NCI-H82 (cell line): ENCODE measurements at places on chromosomes 5 and 9.

DNA sequence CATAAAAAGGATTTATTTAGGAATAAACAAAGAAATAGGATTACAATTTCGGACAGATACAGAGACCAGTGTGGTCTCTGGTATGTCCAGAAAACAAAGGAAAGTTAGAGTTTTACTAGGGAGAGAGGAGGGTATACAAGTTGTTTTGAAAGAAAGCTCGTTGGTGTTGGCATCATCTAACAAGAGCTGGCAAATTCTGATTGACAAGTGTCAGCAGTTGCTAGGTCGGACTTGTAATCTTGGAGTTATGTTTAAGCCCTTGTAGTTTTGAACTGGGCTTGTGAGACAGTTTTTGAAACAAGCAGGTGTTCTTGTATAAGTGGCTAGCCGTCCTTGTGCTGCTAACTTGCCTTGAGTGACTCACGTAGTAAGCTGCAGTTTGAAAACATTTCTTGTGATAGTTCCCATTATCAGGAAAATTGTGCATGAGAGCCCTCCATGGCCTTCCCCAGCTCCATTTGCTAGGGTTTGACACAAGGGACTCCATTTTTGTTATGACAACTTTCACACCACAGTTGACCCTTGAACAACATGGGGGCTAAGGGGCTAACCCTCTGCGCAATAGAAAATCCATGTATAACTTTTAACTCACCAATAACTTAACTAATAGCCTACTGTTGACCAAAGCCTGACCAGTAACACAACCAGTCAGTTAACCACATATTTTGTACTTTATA, 48.1 kb downstream of the ZNF622 start:
- DNase-seq = no peak

DNA sequence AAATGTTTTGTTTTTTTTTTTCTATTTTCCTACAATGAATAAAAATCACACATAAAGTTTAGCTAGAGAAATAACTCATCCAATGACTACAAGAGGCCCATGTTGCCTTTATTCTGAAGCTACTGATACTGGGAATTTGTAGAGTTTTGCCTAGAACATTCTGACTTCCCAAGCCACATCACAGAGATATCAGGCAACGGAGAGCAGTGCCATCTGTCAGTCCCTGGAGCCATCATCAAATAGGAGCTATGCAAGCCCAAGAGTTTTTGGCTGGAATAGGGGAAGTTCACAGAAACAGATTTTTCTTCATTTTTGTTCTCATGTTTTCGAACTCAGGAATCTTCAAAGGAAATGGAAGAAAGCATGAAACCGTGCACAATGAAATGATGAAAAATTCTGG, 896.6 kb downstream of the TLE1 start:
- no peak for DNase-seq

DNA sequence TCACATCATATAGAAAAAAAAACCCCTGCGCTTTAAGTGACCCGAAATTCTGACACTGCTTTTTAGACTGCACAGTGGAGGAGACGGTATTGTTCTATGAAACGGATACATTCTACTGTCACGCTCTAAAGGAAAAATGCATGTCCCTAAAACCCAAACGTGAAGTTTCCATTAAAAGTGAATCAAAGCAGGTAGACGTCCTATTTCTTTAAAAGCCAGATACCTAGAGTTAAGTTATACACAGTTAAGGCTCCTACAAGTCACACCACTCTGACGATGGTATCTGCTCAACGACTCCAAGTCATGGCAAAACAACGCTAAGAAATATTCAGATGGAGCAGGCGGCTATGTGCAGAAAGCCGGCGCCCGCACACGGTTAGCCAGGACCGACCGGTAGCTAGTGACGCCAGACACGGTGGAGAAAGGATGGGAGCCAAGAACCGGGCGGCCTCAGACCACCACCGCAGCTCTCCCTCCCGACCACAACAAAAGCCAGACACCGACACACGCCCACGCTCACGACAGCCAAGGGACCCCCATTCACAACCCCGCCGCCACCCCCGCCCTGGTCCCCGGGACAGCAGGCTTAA, 734 bp downstream of the SKP1 start:
- DNase-seq = peak; percentile 43

DNA sequence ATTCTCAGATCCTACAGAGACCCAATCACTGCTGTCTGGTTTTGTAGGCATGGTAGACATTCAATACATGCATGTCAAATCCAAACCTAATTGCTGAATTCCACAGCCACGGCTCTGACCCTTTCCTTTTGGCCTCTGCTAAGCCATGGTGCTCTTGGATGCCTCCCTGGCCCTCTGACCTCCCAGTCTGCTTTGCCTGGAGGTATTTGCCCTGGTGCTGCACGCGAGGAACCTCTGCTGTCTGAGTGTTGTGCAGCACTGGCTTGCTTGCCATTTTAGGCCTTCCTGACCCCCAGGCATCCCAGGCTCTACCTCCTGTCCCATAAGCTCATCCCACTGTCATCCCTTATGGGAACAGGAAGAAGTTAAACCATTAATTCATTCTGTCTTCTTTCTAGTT, 60.9 kb downstream of the DOCK2 start:
- no peak for DNase-seq

DNA sequence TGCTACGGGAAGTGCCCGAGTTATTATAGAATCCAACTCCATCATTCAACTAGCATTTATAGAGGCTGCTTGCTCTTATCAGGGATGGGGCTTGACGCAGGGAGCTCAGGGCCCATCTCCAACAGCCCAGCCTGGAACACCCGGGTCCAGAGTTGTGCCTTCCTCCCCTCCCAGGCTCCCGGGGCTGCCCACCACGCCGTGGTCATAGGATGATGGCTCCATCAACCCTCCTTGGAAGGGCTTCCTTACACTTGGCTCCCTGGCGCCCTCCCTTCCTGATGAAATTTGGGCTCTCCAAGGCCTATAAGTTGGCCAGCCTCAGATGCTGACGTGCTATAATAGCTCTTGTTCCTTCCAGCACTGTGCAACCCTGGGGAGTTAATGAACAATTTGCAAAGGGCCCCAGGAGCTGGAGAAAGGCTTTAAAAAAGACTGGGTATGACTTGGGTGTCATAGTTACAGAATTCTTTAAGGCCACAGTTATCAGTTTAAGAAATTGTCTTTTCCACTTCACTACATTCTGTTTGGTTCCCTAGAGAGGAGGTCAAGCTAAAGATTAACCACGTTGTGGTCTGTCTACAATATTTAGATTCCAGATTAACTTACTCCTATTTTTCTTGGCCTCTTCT, 42.5 kb upstream of the GADD45G start:
- DNase-seq = no peak

DNA sequence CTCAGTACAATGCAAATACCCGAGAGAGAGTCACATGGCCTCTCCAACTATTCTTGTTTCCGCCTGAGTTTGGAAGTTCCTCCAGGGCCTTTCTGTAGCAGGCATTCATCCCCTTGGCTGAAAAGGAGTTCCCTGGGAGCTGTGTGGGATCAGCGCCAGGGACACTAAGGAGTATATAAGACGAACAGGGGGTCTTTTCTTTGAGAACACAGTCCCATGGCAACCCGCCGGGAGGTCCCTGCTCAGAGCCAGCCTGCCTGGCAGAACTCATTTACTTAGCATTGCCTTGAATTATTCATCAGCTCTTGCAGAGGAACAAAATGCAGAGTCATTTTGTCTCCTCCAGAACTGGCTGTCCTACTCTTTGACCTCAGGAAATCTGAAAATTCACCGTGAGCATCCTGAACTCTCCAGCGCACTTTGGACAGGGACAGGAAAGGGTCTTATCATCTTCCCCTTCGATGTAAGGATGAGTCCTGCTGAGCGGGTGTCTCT, 120.4 kb upstream of the OSMR start:
- DNase-seq = no peak

GRCh38 chr5:101679816-101680215, 616.3 kb downstream of the SLCO4C1 start:
- peak; percentile 3 for DNase-seq

DNA sequence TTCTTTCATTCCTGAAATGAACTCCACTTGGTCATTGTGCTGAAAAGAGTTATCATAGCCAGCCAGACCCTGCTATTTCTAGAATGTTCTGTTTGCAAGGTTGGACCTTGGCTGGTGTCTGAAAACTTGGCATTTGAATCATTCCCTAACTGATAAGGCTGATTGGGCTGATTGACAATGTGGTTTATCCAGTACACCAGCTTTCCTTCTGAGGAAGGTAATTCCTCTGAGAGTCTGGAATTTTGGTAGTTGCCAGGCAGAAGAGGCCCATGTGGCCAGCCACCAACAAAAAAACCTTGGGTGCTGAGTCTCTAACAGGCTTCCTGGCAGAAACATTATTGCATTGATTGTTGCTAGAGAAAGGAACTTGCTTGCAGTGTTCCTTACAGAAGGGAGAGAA, 15.3 kb downstream of the SEC61B start:
- no peak for DNase-seq

DNA sequence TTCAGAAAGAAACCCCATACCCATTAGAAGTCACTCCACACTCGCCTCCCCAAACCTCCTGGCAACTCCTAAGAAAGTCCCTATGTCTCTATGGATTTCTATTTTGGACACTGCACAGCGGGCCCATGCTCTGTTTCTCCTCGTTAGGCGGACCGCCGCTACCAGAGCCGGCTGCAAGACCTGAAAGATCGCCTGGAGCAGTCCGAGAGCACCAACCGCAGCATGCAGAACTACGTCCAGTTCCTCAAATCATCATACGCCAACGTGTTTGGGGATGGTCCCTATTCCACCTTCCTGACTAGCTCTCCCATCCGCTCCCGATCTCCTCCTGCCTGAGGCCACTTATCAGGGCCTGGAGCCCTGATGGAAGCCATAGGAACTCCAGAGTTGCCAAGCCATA, 4.6 kb upstream of the GLE1 start:
- no peak for DNase-seq

GRCh38 chr5:138622051-138622450, 46.9 kb upstream of the HSPA9 start:
- no peak for DNase-seq

DNA sequence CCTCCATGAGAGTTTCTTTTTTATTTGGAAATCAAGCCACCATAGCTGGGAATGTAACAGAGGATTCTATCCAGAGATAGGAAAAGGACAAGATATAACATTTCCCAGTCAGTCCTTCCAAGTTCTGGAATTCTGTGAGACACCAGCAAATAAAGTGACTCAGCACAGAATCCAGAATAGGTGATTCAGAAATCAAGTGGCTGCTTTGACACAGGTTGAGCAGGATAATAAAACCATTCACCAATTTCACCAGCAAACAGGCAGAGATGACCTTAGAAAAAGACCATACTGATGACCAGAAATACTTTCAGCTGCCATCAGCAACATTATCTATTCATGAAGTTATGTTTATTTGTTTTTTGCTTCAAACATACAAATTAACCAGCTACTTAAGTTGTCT, 491.5 kb upstream of the TUSC1 start:
- no peak for DNase-seq

DNA sequence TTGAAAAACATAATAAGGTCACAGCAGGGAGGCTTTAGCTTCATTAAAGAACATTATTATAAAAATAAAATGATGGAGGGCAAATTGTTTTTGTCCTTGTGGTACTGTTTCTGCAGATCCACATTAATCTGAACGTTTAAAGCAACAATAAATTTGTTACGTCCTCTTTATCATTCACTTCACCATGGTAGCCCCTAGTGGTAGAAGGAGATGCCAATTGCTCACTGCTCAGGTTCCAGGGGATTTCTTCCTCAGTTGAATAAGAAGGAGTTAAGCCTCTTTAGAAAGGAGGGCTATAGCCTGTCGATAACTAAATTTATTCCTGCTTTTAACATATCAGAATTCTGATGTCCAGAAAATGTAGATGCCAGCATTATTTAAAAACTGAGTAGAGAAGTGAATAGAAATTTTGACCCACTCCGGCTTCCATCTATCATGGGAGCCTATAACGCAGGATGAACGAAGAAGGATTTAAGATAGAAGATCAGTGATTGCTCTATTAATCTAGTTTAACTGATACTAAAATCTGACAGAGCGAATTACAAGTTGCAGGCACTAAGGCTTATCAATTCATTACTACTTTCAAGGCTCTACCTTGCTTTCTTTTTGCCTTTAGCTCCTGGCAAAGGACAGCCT, 692.3 kb downstream of the PTPRD start:
- DNase-seq = peak; percentile 59

DNA sequence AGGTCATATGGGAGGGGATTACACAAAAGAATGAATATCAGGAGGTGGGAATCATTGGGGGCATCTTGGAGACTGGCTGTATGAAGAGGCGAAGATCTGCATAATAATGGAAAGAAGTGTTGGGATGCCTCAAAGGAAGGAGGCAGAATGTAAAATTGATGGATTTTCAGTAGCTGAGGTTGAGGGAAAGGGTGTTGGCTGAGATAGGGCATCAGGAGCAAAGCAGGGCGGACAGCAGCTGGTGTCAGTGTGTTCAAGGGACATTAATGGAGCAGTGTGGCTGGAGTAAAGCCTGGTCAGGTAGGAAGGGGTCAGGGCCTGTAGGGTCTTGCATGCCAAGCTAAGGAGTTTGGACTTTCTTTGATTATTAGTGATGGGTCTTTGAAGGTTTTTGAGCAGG, 65.2 kb upstream of the TNFAIP8 start:
- no peak for DNase-seq

- no peak for DNase-seq
Measured at GRCh38 chr9:119298076-119298853, 71.0 kb downstream of the BRINP1 start.

GRCh38 chr5:172002310-172002709, 4.1 kb downstream of the FBXW11 start:
- DNase-seq = peak; percentile 43

- DNase-seq = no peak
Measured at GRCh38 chr5:169190849-169191248, 110.1 kb downstream of the SLIT3 start.

- no peak for DNase-seq
Measured at GRCh38 chr9:98862936-98863335, 55.5 kb downstream of the GALNT12 start.

- DNase-seq = no peak
Measured at GRCh38 chr5:100800562-100800961, 102.5 kb downstream of the ST8SIA4 start.

DNA sequence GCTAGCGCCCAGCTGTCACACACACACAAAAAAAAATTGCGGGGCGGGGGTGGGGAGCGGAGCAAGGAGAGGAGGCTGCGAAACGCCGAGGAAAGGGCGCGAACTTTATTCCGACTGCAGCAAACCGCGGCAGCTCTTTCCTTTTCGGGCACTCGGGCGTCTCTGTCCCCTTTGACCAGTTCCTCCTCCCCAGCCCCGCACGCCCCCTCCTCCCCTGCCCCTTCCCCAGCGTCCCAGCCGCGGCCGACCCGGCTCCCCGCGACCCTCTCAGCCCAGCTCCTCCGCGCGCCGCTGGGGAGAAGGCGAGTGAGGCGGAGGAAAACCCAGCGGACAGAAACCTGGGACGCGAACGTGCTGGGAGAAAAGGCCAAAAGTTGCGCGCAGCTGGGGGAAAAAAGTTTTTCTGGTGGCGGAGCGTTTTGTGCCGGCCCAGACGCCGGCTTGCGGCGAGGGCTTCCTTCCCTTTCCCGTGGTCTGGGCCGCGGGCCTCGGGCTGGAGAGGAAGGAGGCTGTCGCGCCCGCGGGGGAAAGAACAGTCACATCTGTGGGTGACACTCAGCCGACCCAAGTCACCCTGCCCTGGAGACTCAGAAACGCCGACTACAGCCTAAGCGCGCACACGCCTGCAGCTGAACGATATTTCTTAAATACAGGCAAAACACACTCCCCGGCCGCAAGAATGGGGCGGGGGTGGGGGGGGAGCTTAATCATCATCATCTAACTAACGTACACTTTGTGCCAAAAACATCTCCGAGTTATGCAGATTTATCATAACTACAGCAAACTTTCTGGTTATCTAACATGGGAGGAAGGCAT, 1.1 kb upstream of the BNC2 start:
- DNase-seq = peak; percentile 27

GRCh38 chr5:67917561-67917960, 298.0 kb upstream of the PIK3R1 start:
- DNase-seq = no peak
